ENCODE measurements at places on chromosomes 13 and 19. TPM values are rescaled to one million over a fixed set of nuclear protein-coding genes. Genes with fewer than 3 reads are reported as not detected.
A peak's percentile ranks its signal among the peaks of the same experiment; 100 is the strongest.

DNA sequence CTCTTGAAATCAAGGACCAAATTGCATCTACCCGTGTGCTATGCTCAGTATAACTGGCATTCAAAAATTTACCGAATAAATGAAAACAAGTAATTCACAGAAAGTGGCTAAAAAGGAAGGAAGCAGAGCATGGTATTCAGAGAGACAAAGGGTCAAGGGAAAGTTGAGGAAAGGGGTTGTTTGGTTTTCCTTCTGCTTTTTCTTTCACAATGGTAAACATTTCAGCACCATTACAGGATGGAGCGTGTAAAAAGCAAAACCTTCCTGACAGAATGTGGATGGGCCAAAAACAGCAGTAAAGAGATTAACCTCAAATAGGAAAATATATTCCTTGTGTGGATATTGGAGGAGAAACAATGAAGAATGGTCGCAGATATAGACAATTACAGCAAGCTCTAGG is 14.8 kb downstream of the DIAPH3 start:
- DNase-seq: no peak

DNA sequence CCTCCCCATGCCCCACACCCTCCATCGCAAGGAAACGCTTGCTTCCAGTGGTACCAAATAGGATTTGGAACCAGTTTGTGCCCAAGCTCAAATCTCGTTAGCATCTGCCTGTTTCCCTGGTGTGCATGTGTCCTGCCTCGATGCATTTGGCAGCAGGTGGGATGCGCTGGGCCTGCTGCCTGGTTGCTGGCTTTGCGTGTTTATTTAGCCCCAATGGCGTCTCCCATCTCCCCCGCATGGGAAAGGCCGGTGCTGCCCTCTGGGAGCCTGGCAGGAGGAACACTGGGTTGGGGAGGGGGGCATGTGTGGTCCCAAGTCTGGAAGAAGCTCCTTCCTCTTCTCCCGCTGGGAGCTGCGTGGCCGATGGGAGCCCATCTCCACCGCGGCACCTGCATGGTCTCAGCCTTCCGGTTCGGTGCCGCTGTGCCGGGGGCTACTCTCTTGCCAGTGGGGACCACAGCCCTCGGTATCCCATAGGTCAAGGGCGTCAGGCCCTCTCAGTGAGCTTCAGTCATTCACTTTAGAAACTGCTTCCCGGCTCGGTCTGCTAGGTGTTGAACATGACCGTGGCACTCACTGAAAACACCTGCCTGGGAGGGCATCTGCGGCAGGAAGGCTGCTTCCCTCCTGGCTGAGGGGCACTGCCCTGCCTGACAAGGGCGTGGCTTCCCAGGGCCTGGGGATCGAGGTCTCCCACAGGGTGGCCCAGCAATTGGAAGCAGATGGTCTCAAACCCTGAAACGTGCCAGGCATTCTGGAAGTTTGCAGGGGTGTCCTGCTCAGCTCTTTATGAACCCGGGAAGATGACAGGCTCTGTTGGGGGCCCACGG is 11.8 kb upstream of the F7 start:
- DNase-seq: no peak

DNA sequence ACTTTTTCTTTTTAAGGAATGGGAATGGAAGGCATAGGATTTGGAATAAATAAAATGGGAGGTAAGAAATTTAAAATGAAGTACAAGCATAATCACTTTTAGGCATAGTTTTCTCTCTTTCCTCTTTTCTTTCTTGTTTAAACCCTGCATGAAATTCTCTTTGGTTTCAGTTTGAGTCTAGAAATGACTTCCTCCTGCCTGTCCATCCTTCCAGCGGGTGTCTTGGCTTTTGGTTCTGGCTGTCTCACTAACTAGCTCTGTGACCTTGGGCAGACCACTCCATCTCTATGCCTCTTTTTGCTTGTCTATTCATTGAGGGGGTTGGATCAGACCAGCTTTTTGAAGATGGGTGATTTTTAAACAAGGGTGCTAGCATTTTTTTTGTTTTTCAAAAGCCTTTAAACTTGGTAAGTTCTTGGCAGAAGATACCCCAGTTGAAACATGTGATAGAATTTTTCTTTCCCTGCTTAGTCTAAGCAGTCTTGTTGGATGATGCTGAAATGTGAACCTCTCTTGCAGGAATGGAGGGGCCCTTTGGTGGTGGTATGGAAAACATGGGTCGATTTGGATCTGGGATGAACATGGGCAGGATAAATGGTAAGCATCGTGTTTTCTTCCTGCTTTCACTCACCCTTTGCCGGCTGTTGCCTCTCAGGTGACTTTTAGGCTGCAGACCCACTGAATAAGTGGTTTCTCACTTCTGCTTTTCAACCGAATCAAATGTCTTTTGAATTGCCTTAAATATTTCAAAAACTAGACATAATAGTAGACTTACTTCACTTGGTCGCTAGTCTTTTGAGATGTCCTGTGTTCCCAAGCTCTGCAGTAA is 28.6 kb downstream of the PRAM1 start:
- no peak for DNase-seq

- DNase-seq: no peak
These were observed 4.0 kb upstream of the HCN2 start for GRCh38 chr19:585551-586110.

- DNase-seq: no peak
These were observed 54.1 kb downstream of the TSSK6 start for GRCh38 chr19:19461306-19461670.

MEGF8 gene
- total RNA-seq: 10.0 TPM

DNA sequence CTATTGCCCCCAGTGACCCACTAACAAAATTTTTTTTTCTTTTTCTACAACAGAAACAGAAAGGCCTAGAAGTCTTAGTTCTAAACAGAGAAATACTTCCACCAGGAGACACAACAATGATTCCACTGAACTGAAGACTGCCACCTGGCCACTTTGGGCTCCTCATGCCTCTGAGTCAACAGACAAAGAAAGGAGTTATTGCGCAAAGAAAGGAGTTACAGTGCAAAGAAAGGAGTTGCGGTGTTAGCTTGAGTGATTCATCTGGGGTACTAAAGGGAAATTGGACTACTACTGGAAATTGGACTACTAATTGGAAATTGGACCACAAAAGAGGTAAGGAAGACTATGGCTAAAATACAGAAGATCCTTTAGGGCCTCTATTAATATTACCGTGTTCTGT is 116.6 kb downstream of the PCDH17 start:
- DNase-seq: no peak

PTH2 gene
- total RNA-seq: 0.60 TPM

GRCh38 chr13:59343993-59344822 is 819.5 kb downstream of the DIAPH3 start:
- no peak for DNase-seq

DNA sequence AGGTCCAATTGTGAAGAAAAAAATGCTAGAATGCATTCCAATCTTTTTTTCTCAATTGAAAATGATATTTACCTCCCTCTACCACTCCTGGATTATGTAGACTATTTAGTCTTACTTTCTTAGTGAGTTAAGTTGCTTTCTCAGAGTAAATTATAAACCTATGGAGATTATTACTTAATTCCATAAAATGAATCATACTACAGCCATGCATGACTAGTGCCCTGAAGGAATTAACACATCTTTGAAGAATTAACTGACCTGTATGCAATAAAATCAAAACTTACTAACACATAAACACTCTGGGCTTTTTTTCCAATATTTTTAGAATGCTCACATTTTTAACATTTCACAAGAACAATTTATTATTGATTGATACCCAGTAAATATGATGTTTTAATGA is 379.4 kb upstream of the DACH1 start:
- DNase-seq: no peak

DNA sequence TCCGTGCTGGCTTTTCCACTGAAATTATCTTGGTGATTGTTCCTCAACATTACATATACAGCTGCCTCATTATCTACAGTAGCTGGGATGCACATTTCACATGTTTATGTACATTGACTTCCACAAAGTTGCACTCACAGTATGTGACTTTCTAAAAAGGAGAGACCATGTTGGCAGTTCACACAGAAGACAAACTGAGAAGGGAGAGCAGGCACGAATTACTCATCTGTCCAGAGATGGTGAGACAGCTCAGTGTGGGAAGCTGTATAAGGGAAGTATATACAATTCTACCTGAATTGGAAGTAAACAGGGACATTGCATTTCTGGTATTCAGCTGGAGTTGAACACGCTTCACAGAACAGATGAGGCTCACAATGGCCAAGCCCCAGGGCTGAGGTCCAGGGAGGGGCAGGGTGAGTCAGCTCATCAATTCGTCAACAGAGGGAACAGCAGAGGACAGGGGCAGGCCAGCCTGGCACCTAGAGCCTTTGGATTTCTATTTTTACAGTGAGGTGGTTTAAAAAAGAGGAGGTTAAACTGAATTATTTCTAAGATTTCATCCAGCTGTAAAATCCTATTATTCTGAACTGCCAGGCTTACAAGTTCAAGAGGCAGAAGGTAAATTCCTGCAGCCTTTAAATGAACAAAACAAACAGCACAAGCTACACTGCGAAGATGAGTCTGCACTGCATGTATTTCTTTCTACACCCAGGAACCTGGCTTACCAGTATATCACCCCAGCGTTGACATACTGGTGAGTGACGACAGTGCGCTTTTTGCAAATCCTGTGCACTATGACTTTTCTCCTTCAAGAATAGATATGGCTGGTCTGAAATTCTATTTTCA is 9.8 kb downstream of the PARP4 start:
- DNase-seq: peak; percentile 24

GRCh38 chr13:102318233-102318632 is 83.6 kb downstream of the FGF14 start:
- no peak for DNase-seq

DNA sequence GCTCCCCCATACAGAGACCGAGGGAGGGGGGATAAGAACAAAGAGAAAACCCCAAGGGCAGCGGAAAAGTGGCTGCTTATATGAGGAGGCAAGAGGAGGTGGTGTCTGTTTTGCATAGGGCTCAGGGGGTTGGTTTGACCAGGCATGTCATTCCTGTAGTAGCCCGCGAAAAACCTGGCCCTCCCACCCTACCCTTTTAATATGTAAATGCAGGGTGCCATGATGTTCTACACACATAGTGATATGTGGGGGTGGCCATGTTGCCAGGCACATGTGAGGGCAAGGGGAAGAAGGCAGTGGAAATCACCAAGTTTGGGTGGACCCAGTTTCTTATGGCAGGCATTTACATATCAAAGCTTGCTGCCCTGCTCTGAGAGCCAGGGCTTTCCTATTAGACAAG is 203.5 kb upstream of the UBL3 start:
- no peak for DNase-seq
